CD8-positive, alpha-beta T cell (primary cell): ENCODE measurements at places on chromosomes 3 and 15.

DNA sequence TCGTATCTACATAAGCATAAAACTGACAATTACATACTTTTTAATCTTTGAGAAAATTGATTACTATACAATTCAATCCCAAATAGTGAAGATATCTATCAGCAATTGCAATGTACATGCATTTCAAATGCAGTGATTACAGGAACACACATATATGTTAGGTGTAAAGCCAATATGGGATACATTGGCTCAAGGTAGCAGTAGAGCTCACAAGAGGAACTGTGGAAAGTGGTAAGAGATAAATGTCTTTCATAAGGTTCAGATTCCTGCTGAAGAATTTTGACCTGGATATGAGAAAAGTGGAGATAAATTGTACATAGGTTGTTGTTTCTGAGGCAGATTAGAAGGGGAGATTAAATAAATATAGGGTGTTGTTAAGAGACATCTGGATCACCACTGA lies 1280.5 kb downstream of the OTOL1 start:
- no peak for DNase-seq

- DNase-seq = no peak
Observed at GRCh38 chr3:46573701-46574100, 7.6 kb upstream of the LRRC2 start.

DNA sequence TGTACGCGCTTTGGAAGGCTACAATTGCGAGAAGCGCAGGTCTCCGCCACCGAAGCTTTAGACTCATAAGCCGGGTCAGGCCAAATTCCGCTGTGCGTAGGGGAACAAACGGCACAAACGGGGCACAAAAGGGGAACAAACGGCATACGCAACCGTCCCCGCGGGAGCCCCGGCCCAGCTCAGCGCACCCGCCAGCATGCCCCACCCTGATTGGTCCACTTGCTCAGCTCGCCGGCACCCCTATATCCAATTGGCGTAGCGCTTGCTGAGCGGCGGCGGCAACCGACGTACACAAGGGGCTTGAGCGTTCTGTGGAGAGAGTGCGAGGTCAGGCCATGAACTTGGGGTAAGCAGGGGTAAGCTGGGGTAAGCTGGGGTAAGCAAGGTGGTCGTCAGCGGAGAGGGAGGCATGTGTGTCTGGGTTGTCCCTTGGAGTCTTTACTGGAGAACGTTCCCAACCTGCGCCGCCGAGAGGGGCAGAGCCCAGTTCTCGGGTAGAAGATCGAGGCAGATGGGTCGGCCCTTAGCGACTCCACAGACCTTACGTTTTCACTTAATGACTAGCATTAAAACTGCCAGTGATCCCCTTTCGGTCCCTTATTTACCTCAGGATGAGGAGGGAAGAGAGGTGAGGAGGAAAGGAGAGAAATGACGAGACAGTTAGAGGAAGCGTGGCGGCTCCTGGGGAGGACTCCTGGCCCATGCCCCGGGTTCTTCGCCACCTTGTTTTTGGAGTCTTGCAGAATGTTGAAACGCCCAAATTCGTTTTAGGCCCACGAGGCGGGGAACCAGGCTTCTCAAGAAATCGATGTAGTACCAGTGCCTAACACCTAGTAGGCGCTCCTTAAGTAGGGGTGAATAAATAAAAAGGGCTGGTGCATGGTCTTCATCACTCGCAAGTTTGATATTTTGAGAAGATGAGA lies at the start of gene CCDC66:
TSS of gene CCDC66 (plus strand) at position 268 of the 923 bp plus-strand sequence. CDS start at position 336, 68 bp downstream.
- peak; percentile 94 for DNase-seq

DNA sequence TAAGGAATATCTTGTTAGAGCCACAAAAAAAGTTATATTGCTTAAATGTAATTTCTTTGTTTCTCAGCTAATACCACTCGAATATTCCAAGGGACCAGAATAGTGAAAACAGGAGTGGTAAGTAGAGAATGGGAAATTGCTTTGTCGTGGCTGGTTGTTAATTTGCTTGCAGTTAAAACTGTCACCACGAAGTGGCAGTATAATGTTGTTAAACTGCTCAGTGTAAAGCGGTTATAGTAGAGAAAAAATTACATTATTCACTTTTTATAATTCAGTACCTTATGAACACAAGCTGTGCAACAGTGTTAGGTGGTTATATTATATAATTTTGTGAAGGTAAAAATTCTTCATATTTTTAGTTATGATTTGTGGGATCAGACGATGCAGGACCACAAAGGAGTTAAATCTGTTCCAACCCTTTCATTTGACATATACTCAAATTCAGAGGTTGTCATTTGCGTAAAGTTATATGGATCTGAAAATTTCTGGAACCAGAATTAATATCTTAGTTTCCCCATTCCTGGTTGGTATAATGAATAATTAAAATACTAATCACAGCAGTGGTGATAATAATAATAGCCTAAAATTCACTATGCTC lies 171.8 kb downstream of the FEZF2 start:
- DNase-seq = no peak

- no peak for DNase-seq
Observed at GRCh38 chr3:146561879-146562278, 17.5 kb upstream of the PLSCR1 start.

DNA sequence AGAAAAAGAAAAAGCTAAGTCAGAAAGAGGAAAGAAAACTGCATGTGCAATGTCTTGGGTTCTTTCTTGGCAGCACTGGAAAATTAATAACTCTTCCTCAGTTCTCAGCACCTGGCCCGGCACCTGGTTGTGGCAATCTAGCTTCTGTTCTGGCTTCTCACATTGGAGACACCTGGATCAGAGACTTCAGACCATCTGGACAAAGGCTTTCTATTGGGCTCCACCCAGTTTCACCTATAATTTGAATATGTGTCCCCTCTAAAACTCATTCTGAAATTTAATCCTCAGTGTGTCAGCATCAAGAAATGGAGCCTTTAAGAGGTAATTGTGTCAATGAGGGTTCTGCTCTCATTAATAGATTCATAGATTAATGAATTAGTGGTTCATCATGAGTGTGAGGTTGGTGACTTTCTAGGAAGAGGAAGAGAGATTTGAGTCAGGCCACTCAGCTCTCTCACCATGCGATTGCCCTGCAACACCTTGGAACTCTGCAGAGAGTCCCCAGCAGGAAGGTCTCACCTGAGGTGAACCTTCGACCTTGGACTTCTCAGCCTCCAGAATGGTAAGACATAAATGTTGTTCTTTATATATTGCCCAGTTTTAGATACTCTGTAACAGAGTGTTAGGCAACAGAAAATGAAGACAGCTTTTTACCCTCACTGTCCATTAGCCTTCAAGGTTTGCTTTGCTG lies 679.9 kb downstream of the NTRK3 start:
- DNase-seq = no peak

- DNase-seq = no peak
Observed at GRCh38 chr3:160259589-160259988, 34.4 kb downstream of the C3orf80 start.

DNA sequence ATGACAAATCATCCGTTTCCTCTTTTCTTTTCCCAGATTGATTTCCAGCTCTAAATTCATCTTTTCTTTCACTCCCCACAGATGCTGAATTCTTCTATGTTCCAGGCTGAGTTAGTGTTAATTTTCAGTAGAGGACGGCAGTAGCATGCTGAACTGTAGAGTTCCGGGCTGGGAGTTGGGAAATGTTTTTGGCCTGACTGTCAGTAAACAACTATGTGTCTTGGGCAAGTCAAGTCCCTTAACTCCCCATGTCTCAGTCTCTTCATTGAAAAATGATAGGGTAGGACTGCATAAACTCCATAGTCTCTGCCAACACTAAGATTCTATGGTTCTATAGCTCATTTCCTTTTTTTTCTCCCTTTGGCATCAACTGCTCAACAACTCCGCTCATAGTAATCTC lies 333.9 kb downstream of the TIGIT start:
- DNase-seq = no peak
